ENCODE measurements at places on chromosomes 1 and 21.

GRCh38 chr1:165910764-165911421 is 83.5 kb downstream of the UCK2 start:
- no peak for DNase-seq

GRCh38 chr1:68442822-68443556 is 6.8 kb downstream of the RPE65 start:
- DNase-seq, result peak; percentile 35

DNA sequence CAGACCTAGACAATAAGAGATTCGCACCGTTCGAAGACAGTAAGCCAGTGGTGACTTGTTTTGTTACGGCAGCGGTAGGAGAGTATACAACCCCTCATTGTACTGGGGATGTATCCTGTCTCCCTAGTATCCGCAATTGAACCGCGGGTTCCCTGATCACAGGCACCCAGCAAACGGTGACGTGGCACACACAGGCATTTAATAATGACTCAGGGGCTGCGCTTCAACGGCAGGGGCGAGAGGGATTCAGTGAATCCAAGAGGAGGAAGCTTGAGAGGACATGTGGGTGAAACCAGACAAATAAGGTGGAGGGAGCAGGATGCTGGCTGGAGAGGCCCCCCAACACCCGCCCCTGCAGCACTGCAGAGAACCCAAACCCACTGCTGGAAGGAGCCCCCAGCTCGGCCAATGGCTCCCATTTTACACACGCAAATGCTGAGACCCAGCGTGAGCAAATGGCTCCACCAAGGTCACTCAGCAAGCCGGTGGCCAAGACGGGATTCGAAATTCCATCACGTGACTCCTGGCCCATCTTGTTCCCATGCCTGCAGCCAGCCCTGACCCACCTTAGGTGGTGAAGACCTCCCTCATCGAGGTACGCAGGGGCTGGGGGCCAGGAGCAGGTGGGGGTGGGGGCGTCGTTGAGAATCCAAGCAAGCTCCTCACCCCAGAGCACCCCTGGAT is 149.9 kb downstream of the SYF2 start:
- DNase-seq, result no peak

DNA sequence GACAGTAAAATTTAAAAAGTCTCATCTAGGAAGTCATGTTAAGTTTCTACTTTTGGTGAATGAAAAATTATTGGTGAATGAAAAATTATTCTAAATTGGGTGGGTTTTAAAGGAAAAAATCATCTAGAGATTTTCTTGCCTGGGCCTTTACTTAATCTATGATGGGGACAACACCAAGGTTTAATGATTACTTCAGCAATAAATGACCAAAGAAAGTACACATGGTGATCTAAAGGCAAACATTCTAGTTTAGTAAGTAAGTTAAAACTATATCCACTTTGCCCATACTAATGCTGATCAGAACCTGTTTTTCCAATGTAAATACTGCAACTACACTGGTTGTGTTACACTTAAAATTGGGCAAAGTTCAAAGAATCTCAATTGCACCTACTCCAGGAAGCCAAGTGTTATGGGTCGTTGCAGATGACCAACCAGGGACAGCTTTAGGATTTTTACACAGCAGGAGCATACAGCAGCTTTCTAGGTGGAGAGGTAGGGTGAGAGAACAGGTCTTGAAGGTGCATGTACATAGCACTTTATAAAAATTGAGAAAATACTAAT is 14.6 kb upstream of the RPL5 start:
- no peak for DNase-seq

DNA sequence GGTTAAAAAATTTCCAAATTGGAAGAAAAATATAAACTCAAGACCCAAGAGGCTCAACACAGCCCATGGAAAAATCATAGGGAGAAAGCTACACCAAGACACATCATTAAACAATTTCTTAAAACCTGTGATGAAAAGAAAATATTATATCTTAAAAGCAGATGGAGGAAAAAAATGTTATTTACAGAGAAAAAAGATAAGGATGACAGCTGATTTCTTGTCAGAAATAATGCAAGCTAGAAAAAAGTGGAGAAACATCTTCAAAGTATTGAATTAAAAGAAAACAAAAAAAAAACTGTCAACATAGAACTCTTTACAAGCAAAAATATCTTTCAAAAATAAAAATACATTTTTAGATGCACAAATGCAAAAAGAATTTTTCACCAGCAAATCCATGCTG is 930.5 kb downstream of the ADGRL2 start:
- no peak for DNase-seq

DNA sequence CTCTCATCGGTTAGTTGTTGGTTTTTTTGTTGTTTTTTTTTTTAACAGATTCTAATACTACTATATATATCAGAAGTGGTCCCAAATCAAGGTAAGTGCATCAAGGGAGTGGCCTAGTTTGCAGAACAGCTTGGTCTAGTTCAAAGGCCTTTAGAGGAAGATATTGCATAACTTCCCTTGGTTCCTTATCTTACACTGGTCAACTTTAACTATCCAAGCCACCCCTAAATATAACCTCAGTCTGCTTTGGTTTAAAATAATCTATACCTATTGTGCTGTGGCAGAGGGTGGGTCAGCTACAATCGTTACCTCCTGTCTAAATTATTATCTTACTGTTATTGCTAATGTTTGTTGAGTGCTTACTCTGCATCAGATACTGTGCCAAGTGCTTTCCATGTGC is 6.9 kb downstream of the S100A12 start:
- DNase-seq, result no peak

DNA sequence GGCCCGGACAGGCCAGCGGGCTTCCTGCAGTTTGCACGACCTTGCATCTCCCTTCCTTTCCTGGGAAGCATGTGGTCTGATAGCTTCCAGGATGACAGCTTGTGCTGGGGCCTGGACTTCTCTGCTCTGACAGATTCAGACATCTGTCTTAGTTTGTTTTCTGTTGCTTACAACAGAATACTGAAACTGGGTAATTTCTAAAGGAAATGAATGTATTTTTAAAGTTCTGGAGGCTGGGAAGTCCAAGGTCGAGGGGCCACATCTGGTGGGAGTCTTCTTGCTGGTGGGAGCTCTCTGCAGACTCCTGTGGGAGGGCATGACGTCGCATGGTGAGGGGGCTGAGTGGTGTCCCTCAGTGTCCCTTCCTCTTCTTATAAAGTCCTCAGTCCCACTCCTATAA is 35.3 kb upstream of the TENT5B start:
- no peak for DNase-seq

DNA sequence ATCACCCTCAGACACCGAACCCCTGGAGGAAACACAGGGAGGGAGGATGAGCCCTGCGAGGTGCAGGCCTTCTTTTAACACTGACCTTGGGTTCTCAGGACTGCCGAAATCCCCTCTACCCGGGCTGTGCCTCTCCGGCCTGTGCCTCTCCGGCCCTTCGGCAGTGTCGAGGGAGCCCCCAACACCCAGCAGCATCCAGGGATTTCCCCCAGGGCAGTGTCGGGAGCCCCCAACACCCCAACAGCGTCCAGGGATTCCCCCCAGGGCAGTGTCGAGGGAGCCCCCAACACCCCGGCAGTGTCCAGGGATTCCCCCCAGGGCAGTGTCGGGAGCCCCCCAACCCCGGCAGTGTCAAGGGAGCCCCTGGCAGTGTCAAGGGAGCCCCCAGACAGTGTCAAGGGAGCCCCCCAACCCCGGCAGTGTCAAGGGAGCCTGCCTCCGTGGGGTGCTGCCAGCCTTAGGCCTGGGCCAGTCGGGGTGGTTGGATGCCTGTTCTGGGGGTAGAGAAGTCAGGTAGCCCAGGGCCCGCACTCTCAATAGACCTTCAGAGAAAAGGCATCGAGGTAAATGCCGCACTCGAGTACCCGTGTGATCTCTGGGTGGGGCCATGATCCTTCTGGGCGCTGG is 57.5 kb downstream of the PRKCZ start:
- DNase-seq, result no peak

DNA sequence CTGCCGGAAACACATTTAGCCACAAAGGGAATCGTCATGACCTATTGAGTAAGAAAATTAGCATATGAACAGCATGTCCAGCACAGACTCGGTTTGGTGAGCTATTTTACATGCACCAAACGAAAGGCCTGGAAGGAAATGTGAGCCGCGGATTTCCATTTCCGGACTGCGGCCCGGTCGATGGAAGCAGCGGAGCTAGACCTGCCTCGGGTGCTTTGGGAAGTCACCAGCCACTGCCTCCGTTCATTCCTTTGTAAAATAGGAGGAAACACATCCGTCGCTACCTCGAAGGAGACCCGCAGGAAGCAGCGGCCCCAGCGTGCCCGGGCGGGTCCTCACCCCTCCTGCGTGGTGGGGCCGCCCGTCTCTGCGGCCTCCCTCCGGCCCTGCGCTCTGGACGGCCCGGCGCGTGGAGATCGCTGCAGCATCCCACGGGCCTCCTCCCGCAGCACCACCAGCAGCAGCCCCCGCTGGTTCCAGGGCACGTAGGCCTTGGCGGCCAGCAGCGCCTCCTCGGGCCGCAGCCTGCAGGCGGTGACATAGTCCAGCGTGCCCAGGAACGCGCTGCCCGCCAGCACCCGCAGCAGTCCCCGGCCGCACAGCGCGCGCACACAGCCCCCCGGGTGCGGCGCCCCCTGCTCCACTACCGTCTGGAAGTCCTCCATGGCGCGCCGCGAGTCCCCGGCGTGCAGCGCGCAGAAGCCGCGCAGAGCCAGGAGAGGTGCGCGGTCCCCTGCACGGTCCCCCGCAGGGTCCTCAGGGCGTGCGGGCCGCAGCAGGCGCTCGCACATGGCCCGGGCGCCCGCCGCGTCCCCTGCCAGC is 12.1 kb downstream of the TTC34 start:
- DNase-seq, result no peak

DNA sequence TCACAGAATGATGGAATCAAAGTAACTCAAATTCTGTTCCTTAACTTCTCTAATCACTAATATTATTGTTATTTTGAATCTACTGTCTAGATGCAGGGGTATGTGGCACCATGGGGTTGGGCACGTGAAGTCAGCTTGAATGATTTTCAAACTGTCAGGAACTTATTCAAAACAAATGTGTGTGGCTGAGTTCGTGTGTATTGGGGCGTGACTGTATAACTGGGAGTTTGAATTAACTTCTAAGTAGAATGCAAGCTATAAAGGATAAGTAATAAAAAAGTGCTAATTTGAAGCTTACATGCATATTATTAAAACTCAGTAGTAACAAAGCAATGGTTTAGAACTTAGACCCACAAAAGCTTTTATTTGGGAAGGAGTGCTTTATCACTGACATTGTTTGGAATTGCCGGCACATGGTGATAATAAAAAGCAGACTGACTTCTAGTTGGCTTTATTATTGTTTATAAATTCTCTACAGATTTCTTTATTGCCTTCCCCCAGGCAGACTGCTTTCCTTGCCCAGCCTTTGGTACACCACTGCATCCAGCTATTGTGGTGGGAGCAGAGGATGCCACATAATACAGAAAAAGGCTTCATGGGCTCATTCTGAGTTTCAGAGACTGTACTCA is 84.3 kb downstream of the TENT5C start:
- DNase-seq, result no peak

DNA sequence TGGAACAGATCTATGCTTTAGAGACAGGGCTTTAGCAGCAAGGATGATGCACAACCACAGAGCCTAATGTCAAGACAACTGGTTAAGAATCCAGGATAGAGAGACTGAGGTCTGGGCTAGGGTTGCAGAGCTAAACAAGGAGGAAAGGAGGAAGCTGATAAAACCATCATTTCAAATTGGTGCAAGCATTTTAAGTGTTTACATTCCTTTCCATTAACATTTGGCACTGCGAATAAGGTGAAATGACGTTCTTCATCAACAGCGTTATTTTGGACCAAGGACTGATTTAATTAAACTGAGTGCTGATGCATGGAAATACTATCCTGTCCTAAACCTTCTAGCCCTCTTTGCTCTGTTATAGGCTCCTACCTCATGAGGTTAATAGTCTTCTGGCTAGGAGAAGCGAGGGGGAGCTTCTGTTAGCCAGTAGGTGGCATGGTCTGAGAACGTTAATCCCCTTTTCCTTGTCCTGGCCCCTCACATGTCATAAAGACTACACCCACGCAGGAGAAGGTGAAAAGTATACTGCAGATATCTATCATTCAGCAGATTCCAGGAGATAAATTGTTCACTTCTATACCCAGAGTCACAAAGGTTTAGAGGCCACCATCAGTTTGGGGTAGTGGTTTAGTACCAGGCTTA is 7.6 kb upstream of the C1orf21 start:
- DNase-seq, result no peak

DNA sequence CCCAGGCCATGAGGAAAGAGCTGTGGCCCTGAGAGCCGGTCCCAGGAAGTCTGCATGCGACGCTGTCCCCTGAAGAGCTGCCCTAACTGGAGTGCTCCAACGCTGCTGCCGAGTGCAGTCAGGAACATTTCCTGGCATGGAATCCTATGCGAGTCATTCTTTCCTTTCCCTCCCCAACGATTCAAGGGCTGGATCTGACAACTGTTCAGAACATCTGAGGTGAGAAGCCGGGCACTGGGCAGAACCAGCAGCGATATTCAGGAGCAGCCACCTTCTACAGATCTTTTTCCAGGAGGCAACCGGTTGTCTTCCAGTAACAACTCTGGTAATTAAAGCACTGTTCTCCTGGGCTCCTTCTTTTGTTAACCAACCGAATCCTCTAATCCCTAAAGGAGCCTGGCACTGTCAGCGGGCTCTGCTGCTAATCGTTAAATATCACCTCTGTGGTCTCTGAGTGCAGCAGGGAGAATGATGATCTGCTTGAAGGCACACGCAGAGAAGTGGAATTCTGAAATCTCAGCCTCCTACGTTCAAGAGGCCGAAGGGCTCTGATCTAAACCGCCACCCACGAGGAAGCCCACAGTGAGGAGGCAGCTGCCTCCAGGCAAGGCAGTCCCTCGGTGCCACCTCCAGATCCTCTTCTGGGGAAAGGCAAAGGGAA is 55.8 kb downstream of the SLC45A1 start:
- DNase-seq, result no peak

- DNase-seq, result no peak
These were observed 38.0 kb upstream of the PPP2R5A start for GRCh38 chr1:212247179-212247721.

DNA sequence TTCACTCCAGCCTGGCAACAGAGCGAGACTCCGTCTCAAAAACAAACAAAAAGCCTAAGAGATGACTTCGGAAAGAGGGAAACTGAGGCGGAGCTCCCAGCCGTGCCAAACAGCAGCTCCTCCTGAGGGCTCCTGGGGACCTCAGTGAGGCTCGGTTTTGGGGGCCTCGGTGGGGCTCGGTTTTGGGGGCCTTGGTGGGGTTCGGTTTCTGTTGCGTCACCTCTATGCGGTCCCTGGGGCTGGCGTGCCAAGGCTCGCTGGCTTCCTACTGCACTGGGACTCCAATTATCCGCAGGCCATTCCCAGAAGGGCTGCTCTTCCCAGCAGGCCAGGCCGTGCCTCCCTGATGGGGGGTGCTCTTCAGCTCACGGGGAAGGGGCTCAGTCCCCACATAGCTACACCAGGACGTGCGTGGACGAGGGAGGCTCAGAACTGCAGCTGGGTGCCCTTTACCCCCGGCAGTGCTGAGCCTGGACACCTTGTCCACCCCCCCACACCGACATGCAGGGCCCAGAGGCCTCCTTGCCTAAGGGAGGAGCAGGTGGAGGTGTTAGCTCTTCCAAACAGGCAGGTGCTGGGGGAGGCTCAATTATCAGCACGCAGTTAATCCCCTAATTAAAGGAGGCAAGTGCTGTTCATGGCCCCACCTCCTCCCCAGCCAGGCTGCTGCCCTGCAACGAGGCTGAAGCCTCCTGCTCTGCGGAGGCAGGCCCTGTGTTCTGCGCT is 5.1 kb upstream of the C1orf159 start:
- DNase-seq, result no peak

Data from activated CD4-positive, alpha-beta T cell treated with anti-CD3 and anti-CD28 coated beads, Interleukin-2, amount 50 U/mL, for 16 hours (primary cell).